ENCODE measurements at places on chromosomes 16 and 17. TPM values are rescaled to one million over a fixed set of nuclear protein-coding genes. Genes with fewer than 3 reads are reported as not detected.

The NACA2 gene
- total RNA-seq: not detected

- no peak for DNase-seq
Measured at GRCh38 chr17:8472663-8473062, 37.0 kb downstream of the NDEL1 start.

GRCh38 chr17:40293363-40293762, 5.7 kb downstream of the CDC6 start:
- DNase-seq: no peak

DNA sequence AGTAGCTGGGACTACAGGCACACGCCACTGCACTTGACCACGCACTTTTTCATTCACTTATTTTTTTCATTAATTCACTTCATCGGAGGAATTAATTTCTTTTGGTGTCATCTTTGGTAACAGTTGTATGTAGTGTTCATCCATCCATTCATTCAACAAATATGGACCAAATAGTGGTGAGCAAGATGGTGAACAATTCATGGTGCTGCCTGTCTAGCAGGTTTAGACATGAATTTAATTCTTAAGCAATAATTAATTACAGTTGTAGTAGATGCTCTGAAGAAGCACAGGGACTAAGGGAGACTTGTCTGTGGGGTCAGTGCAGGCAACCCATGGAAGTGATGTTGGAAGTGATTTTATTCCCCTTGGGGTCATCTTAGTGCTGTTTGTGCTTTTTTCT, 22.4 kb downstream of the GDE1 start:
- DNase-seq: no peak
